T47D (cell line): ENCODE measurements at places on chromosomes 12 and 14.

- peak; percentile 44 for DNase-seq
These were observed 58.0 kb downstream of the PAPLN start for GRCh38 chr14:73295198-73295796.

- no peak for DNase-seq
These were observed 42.9 kb downstream of the IFNG-AS1 start for GRCh38 chr12:68031881-68032739.

DNA sequence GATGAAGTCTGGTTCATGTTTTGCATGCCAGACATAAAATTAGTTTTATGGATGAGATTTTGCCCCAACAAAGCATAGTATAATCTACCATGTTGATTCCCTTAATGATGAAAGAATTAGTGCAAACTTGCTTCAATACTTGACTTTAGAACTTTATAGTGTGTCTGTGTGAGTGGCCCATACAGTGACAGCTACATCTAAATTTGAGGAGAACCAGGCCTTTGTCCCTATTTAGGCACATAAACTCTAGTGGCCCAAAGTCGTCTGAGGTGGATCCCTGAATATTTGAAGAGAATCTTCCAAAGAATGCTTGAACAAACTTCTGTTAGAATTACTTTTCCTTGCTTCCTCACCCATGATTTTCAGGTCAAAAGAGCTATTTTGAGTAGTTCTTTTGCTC is 70.4 kb downstream of the POLR3B start:
- no peak for DNase-seq

DNA sequence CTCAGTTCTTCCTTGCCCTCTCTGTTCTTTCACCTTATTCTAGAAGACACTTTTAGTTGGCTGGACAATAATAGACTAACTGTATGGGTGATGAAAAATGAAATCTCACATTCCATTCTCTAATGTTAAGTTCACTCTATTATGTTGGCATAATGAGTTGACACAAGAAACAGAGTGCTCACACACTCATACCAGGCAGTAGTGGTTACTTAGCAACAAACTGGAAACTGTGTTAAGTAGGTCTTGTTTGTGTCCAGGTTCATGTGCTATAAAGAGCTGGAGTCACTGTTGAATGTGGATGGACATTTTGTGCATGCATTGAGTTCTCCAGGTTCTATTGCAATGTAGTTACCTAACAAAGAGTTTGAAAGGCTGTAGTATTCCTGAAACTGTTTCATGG is 16.9 kb upstream of the PPP4R4 start:
- DNase-seq = no peak

- DNase-seq = no peak
These were observed 53.2 kb downstream of the ERC1 start for GRCh38 chr12:1044199-1044598.

DNA sequence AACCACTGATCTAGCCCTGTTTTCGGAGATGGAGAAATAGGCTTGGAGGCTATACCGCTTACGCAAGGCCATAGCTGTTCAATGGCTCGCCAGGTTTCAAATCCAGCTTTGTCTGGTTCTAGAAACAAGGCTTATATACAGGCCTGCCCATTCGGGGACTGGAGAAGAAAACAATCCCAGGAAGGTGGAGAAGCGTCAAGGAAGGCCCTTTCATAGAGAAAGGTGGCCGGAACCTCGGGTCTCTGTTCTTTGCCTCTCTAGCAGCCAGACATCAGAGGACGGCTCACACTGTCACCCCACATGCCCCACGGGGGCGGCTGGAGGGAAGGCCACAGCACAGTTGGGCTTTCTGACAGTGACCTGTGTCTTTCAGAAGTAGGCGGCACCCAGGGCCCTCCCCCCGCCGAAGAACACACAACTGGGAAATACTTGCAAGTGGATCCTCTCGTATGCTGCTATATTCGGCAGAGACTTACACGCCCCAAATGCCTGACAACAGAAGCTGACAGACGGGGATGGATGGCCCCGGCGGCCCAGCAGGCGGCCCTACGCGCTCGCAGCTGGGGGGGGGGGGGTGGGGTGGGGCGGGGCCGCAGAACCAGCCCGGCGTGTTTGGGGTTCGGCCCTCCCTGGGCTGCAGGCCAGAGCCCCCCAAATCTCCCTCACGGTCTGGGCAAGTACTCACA is 4.5 kb upstream of the SETD1B start:
- peak; percentile 93 for DNase-seq

DNA sequence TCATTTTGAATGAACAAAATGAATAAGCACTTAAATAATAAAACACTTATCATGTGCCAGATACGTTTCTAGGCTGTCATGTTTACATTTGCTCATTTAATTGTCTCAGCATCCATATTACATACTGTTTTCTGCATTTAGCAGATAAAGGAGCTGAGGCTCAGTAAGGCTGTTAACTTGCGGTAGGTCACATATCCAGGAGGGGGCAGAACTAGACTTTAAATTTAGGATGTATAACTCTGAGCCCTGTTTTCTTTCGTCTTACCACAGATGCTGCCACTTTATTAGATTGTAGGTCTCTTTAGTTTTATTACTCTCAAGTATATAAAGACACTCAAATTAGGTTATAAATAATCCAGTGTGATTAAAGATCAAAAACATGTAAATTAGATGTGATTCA is 17.7 kb downstream of the IRAK4 start:
- peak; percentile 15 for DNase-seq

- no peak for DNase-seq
These were observed 16.4 kb downstream of the FOS start for GRCh38 chr14:75295061-75295461.

GRCh38 chr14:81245771-81246170 is 25.0 kb upstream of the GTF2A1 start:
- DNase-seq = no peak

GRCh38 chr14:83646228-83646627 is 1883.7 kb upstream of the FLRT2 start:
- DNase-seq = no peak
